ENCODE measurements at places on chromosomes 4 and X.

GRCh38 chr4:142065086-142065647, 428.8 kb downstream of the IL15 start:
- DNase-seq = no peak

DNA sequence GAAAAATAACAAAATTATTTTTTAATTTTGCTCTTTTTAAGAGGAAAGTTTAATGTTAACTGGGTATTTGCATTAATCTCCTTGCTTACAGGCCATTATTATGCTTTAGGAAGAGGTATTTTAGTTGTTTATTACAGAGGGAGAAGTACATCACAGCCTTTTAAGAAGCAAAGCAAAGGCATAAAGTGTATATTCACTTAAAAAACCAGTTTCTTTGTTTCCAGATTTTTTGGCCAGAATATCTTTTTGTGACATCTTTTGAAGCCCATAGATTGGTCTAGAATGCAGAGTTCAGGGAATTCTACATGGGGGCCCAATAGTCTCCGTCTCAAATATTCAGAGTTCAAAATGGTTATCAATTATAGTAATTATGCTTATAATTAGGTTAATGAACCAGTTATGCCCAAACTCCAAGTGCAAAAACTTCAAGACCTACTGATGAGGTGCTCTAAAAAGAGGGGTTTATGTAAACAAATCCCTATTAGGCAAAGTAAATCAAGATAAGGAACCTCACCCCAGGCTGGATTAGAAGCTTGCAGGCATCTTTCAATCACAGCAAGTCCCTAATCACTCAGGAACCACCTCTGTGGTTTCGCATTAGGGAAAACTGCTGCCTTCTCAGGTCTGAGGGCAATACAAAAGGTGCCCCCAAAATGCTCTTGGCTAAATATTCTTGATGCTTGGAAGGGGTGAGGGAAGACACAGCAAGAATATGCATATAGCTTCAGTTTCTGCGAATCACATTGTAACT, 1.4 kb downstream of the CXXC4 start:
- DNase-seq = no peak

DNA sequence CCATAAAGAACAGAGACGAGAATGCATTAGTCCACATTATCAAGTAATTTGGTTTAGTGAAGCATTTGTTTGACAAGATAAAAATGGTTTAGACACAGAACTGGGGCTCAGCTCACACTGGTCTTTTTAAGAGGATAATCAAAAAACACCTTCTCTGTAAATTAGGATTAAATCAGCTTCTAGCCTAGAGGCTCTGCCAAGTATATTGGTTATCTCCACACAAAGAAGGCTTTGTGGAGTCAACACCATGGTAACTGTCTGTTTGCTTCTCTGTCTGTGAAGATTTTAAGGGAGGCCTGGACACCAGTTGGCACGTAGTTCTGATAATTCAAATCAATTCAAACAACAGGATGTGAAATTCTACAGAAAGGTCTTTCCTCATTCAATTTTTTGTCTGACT, 687.0 kb downstream of the DMD start:
- DNase-seq = no peak

- DNase-seq = peak; percentile 46
Measured at GRCh38 chr4:55123791-55124190, 1.6 kb downstream of the KDR start.

DNA sequence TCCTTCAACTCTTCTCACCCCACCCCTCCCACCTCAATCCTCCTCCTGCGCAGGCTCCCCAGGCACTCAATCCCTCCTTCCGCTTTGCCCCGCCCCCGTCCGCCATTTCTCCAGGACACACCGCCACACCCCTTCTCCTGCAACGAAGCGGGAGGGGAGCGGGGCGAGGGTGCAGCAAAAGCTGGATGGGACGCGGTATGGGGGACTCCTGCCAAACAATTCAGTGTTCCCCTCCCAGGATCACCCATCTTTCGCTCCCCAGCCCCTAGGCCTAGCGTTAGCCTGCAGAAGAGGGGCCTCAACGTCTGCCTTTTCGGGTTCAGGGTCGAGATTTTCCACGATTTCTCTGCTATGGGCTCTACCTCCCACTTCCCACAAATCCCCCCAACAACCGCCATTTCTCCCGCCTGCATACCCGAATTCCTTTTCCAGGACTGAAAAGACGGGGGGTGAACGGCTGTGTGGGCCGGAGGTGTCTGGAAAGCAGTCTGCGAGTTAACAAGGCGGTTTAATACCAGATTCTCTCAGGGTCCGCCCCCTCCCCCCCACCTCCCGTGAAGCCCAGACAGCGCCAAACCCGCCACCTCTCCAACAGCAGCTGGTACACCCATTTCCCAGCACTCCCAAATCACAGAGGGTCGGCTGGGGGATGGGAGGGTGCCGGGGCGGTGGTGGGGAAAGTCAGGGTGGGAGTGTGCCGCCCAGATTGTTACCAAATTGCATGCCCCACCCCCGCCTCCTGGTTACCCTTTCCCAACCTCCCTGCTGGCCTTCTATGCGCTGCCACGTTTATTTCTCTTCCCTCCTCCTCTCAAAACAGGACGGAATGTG, 774 bp downstream of the ARMCX2 start:
- peak; percentile 36 for DNase-seq

DNA sequence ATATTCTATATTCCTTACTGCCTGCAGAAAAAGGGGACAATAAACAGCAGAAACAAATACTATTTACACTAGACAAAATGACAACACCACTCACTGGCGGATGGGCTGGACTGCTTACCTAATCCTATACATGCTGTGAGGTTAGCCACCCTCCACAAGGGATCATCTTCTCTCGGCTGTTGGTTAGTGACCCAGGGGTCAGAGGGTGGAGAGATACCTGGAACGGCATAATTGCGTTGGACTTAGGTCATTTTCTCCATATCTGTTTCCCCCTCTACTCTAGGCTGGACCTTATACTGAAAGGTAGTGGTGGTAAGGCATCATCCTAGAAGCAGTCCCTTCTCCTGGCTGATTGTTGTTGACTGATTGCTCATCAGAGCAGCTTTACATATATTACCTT, 286.8 kb upstream of the UGT8 start:
- no peak for DNase-seq

DNA sequence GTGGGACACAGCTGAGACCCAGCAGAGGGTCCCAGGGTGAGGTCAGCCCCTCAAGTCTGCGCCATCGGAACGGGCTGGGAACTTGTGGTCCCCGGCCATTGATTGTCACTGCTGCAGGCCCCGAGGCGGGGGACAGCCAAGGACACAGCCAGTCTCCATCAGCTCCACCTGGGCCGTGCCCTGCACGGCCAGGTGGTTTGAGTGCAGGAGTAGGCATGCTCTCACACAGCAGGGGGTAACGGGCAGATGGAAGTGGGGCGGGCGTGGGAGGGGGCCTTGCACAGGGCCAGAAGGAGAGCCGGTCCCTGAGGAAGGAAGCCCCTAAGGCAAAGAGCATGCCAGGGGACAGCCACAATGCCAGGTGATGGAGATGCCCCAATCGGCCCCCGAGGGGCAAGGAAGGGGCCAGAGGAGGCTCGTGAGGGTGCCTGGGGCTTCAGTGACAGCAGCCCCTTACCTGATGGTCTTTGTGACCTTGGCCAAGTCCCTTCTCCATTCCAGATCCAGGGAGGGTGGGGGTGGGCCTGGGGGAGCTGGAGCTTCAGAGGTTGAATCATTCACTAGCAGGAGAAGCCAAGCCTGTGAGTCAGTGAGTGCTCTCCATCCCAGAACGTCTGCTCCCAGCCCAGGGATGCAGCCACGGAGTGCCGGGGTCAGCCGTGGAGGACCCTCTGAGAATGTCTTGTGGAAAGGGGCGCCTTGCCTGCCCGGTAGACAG, 2.3 kb downstream of the ATP2B3 start:
- DNase-seq = no peak
